ENCODE measurements at places on chromosomes 5 and 9.

GRCh38 chr5:28855626-28856025 lies 1817.2 kb upstream of the CDH9 start:
- no peak for DNase-seq

- no peak for DNase-seq
Measured at GRCh38 chr5:65871182-65871581, 55.2 kb upstream of the ERBIN start.

GRCh38 chr9:68951879-68952659 lies 61.8 kb downstream of the PRKACG start:
- no peak for DNase-seq

GRCh38 chr9:106799152-106799551 lies 63.8 kb upstream of the ZNF462 start:
- DNase-seq, result no peak

DNA sequence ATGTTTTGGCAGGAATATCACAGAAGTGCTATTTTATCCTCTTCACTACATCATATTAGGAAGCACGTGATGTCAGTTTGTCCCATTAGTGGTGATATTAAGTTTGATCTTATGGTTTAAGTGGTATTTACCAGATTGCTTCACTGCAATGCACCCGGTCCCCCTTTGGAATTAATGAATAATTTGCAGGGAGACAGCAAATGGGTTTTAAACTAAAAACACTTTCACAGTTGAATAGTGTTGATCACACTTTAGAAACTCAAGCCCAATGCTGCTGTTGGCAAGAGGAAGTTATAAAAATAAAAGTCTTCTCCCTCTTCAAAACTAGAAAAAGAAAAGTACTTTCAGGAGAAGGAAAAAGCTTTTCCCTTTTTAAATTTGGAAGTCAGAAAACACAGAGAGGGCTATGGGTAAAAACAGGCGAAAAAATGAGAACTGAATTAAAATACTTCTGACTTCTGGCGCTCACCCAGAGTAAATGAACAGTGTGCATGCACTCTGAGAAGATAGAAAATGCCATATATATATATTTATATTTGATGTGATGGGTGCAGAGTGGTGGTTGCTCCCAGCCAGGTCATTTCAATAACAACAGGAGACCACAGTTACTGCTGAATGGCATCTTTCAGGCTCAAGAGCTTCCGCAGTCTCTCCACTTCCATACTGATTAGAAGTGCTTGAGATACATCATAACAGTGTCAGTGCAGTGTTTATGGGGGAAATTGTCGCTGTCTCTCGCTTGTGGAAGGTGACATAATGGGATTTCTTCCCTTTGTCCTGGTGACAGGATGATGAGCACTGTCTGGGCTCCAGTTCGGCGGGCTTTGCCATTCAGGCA lies 278.0 kb downstream of the ZSWIM6 start:
- DNase-seq, result no peak

- DNase-seq, result no peak
Measured at GRCh38 chr5:73774924-73775323, 148.9 kb downstream of the ARHGEF28 start.

DNA sequence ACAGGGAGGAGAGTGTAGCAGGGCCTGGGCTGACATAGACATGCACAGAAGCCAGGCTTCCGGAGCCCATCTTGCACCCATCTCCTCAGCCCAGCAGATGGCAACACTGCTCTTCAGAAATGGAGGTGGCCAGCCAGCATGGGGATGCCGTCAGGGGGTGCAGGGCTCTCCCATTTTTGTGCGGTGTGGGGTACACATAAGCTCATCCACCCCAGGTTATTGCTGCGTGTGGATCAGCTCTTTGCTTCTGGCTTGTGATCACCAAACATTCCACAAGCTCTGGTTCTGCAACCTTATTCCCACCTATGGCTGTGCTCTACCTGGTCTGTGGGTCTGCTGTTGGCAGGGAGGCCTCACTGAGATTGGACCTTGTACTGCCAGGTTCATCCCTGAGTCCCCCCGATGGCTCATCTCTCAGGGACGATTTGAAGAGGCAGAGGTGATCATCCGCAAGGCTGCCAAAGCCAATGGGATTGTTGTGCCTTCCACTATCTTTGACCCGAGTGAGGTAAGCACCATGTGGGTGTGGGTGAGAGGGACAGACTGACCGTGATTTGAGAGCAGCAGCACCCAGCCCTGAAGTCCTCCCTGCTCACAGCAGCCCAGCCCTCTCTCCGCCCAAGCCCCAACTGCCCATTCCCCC lies 17.3 kb downstream of the SLC22A5 start:
- peak; percentile 66 for DNase-seq

- no peak for DNase-seq
Measured at GRCh38 chr5:10699987-10700386, 61.0 kb downstream of the DAP start.

- DNase-seq, result no peak
Measured at GRCh38 chr9:108708448-108708847, 147.3 kb downstream of the ACTL7B start.

GRCh38 chr9:81753436-81753835 lies 64.1 kb upstream of the TLE1 start:
- DNase-seq, result no peak

DNA sequence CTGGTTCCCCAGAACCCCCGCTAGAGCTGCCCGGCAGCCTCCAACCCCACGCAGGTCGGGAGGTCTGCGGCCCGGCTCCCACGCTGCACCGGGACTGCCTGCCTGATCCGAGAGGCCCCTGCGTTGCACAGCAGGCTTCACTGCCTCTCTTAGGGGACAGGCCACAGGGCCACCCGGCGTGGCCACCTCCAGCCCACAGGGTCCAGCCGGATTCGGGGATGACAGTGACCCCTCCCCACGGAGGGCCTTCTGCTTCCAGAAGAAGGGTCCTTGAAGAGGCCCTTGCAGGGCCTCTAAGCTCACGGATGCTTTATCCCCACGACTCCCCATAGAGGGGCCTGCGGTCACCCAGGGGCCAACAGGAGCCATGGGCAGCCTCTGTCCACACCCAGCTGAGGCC lies 66.1 kb upstream of the PPP1R26 start:
- DNase-seq, result no peak

GRCh38 chr5:27947088-27947487 lies 908.7 kb upstream of the CDH9 start:
- no peak for DNase-seq

DNA sequence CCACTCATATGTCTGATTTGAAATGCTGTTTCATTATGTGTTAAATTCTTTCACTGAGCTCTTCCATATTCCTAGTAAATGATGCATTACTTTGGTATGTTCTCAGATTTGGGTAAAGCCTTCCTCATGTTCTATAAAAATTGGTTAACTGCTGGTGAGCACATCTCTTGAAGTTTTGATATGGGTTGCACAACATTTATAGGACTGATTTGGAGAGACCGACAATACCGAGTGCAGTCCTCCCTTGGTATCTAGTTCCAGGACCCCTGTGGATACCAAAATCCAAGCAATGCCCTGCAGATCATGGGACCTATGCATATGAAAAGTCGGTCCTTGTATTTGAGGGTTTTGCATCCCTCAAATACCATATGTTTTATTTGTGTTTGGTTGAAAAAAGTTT lies 37.8 kb downstream of the WDR36 start:
- no peak for DNase-seq

DNA sequence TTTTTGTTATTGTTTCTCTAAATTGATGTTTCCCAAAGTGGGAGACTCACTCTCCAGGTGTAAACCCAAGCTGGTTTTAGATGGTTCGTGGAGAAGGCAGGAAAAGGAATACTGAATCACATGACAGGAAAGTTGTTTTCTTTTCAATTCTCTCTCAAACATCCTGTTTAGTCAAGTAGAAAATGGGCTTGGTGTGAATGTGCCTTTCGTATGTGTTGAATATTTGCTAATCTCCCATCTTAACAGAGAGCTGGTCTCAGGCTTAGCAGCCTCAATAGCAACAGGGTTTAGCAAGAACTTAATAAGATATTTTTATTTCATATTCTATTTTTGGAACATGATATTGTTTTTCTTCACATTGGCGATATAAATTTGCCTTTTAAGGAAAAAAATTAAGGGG lies 119.7 kb downstream of the INSYN2B start:
- no peak for DNase-seq

GRCh38 chr9:79151791-79152190 lies 420.0 kb upstream of the TLE4 start:
- DNase-seq, result no peak

DNA sequence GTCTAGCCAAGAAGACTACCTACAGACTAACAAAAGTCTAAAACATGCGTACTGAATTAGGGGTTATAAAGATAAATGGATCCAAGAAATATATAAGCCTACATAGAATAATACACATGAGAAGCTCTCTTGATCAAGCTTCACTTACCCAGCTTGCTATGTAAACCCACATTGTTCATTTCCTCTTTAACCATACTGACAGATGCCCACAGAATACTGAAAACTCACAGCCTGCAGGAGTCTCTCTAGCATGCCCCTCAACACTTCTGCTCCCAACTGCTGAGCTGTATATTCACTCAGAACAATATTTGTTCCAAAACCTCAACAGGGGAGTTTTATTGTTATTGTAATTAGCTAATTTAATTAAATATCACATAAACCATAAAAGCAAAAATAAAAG lies 52.4 kb downstream of the RFX3 start:
- DNase-seq, result no peak

GRCh38 chr9:101478444-101478843 lies 42.9 kb upstream of the ALDOB start:
- DNase-seq, result no peak

GRCh38 chr9:8856396-8857067 lies 1057.0 kb upstream of the DMAC1 start:
- no peak for DNase-seq

DNA sequence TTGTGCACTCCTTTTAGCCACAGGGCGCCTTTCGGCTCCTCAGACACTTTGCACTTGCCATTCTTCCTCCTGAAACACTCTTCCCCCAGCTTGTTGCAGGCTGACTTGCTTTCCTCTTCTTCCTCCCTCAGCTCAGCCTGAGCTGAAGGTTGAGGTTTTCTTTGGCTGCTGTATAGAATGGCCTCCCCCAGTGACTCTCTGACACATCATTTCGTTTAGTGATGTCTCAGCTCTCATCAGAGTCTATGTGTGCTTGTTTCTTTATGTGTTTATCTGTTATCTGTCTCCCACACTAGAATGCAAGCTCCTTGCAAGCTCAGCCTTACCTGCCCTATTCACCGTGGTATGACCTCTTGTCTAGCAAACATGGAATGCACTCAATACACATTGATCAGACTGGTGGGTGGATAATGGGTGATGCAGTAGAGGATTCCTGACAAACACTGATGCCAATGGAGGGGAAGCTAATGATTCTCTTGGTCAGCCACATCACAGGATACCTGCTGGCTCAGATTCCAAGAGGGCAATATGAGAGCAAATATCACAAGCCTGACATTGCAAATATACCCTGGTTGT lies 112.9 kb upstream of the STC2 start:
- no peak for DNase-seq

DNA sequence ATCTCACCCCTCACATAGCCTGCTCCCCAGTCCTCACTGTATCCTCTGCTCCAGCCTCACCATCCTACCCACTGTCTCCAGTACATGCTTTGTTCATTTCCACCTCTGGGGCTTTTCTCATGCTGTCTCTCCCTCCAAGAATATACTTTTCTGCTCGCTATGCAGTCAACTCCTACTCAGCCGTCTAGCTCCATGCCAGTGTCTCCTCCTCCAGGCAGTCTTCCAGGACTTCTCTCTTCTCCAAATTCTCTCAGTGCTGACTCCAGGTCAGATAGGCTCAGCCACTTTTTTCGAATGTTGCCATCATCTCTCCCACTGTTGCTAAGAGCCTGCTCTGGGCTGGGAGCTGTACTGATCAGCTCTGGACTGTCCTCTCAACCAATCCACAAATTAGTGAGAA lies 8.0 kb upstream of the DAB2IP start:
- no peak for DNase-seq

DNA sequence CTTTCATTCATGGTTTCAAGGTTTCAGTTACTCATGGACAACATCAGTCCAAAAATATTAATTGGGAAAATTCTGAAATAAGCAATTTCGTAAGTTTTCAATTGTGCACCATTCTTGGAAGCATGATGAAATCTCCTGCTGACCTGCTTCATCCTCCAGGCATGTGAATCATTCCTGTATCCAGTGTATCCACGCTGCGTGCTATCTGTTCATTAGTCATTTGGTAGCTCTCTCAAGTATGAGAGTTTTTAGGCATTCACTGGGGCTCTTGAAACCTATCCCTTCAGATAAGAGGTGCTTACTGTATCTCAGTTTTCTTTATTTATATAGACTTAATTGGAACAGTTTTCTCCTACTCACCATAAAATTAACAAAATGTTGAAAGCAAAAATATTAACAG lies 293.0 kb downstream of the CDH12 start:
- no peak for DNase-seq

- no peak for DNase-seq
Measured at GRCh38 chr5:33227746-33228145, 213.0 kb upstream of the TARS1 start.

DNA sequence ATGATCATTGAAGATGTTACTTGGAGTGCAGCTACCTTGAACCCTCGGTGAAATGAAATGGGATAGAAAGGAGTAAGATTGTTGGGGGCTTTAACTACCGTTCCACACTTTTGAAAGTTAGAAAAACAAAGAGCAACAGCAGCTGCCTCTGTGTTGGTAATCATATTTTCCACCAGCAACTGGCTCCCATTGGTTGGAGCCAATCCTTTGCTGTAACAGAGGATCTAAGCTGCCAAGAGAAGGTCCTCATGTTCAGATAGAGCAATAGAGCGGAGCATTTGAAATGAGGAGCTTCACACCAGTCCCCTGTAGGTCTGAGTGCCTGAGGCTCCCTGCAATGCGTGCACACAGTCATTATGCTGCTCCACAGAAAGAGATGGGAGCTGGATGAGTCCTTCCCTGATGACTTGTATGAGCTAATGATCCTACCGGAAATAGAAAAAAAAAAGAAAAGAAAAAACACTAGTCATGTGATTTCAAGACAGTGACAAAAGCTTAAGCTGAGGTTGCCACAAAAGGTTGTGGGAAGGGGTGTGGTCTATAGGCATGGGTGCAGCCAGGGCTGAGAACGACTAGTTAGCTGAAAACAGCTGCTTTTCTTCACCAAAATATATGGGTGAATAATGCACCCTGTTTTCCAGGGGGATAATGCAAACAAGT lies 300.7 kb downstream of the MLLT3 start:
- DNase-seq, result no peak

DNA sequence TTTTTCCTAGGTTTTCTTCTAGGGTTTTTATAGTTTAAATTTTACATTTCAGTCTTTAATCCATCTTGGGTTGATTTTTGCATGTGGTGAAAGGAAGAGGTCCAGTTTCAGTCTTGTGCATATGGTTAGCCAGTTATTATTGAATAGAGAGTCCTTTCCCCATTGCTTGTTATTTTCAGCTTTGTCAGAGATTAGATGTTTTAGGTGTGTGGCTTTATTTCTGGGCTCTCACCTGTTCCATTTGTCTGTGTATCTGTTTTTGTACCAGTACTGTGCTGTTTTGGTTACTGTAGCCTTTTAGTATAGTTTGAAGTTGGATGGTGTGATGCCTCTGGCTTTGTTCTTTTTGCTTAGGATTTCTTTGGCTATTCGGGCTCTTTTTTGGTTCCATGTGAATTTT lies 25.8 kb downstream of the NIPBL start:
- no peak for DNase-seq

- DNase-seq, result no peak
Measured at GRCh38 chr9:69801989-69802388, 18.6 kb upstream of the CFAP95 start.

- DNase-seq, result no peak
Measured at GRCh38 chr5:164966611-164967010, 1461.2 kb downstream of the MAT2B start.

- no peak for DNase-seq
Measured at GRCh38 chr5:154788212-154788611, 33.0 kb downstream of the LARP1 start.

- no peak for DNase-seq
Measured at GRCh38 chr5:109558364-109558763, 131.4 kb upstream of the MAN2A1 start.

Measured in stimulated activated CD4-positive, alpha-beta T cell treated with anti-CD3 and anti-CD28 coated beads, Interleukin-12 subunit alpha, Interleukin-12 subunit beta, amount 100 ng/mL, for 48 hours (primary cell).